ENCODE measurements at places on chromosomes 16 and 17. TPM values are rescaled to one million over a fixed set of nuclear protein-coding genes. Genes with fewer than 3 reads are reported as not detected.

- H3K4me1 ChIP-seq, result peaks cover 10% of the 10 kb centered on the region
- no peak overlapping the region for H3K4me3 ChIP-seq
- H3K36me3 ChIP-seq, result no peaks in the 10 kb centered on the region
- DNase-seq, result no peak
- peaks cover 5% of the 10 kb centered on the region for H3K27me3 ChIP-seq
Observed at GRCh38 chr16:31696968-31697743, 169.5 kb downstream of the AHSP start.

DNA sequence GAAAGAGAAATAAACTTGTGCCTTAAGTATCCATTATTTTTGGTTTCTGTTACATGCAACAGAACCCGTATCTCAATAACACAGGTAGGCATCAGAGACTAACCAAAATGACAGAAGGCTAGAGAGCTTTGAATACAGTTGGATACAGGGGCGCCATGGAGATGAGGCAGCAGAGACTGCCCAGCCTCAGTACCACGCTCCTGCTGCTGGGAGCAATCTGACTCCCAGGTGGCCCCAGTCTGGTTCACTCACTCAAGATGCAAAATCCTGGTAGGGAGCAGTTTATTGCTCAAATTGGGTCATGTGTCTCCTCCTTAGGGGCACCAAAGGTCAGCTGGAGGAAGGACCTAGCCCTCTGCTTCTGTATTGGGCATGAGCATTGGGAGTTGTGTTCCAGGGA is 218.9 kb downstream of the USP22 start:
- no peaks in the 10 kb centered on the region for H3K36me3 ChIP-seq
- H3K4me1 ChIP-seq, result no peaks in the 10 kb centered on the region
- no peaks in the 10 kb centered on the region for H3K27me3 ChIP-seq

DNA sequence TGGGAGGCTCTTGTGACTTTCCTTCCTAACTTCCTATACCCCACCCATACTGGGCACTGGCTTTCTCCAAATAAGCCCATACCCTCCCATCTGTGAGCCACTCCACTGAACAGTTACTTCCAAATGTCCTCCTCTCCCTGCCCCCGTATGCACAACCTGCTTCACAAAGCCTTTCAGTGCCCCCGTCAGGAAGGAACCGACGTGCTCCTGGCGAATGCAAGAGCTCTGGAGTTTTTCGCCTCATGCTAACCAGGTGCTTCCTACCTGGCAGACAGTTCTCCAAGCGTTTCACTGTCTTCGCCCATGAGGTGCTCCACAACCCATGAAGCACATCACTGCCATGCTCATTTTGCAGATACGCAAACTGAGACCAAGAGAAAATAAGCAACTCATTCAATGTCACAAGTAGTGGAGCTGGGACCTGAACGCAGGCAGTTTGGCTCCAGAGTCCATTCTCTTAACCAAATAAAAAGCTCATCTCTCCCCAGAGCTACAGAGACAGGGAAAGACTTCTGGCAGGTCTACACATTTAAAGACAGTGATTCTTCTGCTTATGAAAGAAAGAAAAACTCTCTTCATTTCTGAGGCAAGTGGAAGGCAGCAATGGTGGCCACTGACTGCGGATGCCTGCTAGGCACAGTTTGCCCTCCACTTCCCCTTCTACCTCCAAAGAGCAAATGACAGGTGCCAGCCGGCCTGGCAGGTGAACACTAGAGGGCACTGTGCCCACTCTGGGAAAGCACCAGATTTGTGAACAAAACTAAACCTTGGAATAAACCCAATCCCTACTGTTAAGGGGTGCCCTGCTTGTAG is 23.8 kb downstream of the SPHK1 start:
- no peaks in the 10 kb centered on the region for H3K4me1 ChIP-seq
- H3K4me3 ChIP-seq, result no peak overlapping the region
- peak; percentile 51 for DNase-seq
- no peak overlapping the region for H3K27ac ChIP-seq
- H3K27me3 ChIP-seq, result no peaks in the 10 kb centered on the region
- H3K36me3 ChIP-seq, result peaks cover 5% of the 10 kb centered on the region

- no peak for DNase-seq
- peaks cover 1% of the 10 kb centered on the region for H3K4me1 ChIP-seq
- no peak overlapping the region for H3K4me3 ChIP-seq
- no peaks in the 10 kb centered on the region for H3K36me3 ChIP-seq
Observed at GRCh38 chr17:82217120-82217529, 4.5 kb upstream of the CCDC57 start.

GRCh38 chr16:86020971-86021370 is 122.0 kb downstream of the IRF8 start:
- peaks cover 33% of the 10 kb centered on the region for H3K27me3 ChIP-seq
- no peaks in the 10 kb centered on the region for H3K36me3 ChIP-seq
- H3K4me3 ChIP-seq, result no peak overlapping the region
- no peak overlapping the region for H3K27ac ChIP-seq
- H3K4me1 ChIP-seq, result no peaks in the 10 kb centered on the region

DNA sequence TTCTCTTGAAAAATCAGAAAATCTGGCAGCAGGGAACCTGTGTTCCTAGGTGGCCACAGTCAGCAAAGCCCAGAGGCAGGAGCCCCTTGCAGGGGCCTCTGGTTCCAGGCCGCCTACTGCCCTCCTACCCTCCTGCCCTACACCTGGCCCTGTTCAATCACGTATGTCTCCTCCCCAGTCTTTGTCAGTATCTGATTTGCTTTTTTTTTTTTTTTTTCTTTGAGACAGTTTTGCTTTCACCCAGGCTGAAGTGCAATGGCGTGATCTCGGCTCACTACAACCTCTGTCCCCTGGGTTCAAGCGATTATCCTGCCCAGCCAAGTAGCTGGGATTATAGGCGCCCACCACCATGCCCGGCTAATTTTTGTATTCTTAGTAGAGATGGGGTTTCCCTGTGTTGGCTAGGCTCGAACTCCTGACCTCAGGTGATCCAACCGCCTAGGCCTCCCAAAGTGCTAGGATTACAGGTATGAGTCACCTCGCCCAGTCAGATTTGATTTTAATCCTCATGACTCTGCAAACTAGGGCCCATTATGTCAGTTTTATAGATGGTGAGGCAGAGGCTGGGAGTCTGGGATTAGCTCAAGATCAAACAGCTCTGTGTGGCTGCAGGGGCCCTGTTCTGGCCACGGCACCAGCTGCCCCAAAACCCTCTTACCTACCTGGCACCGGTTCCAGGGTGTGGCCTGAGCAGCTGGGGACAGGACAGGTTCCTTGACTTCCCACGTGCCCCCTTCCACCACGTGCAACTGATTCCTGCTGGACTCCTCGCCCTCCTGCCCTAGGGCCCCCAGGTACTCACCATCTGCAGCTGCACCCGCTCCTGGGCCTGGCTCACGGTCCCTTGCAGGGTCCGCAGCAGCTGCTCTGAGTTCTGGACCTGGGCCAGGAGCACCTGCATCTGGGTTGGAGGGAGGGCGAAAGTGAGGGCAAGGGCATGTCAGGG is 14.7 kb downstream of the RABEP2 start:
- no peak for DNase-seq
- no peaks in the 10 kb centered on the region for H3K27me3 ChIP-seq
- peaks cover 5% of the 10 kb centered on the region for H3K36me3 ChIP-seq
- H3K27ac ChIP-seq, result no peak overlapping the region
- no peaks in the 10 kb centered on the region for H3K4me1 ChIP-seq
- H3K4me3 ChIP-seq, result no peak overlapping the region

- H3K27ac ChIP-seq, result no peak overlapping the region
- H3K4me3 ChIP-seq, result no peak overlapping the region
- no peaks in the 10 kb centered on the region for H3K36me3 ChIP-seq
- H3K27me3 ChIP-seq, result no peaks in the 10 kb centered on the region
Observed at GRCh38 chr17:13888056-13888609, 181.2 kb upstream of the COX10 start.

GRCh38 chr16:28846933-28847273 is 755 bp upstream of the TUFM start:
- no peak for DNase-seq
- peak overlapping the region; percentile 95 for H3K27ac ChIP-seq
- peak overlapping the region; percentile 95 for H3K4me3 ChIP-seq
- H3K4me1 ChIP-seq, result peaks cover 17% of the 10 kb centered on the region
- no peaks in the 10 kb centered on the region for H3K27me3 ChIP-seq
- peaks cover 8% of the 10 kb centered on the region for H3K36me3 ChIP-seq

DNA sequence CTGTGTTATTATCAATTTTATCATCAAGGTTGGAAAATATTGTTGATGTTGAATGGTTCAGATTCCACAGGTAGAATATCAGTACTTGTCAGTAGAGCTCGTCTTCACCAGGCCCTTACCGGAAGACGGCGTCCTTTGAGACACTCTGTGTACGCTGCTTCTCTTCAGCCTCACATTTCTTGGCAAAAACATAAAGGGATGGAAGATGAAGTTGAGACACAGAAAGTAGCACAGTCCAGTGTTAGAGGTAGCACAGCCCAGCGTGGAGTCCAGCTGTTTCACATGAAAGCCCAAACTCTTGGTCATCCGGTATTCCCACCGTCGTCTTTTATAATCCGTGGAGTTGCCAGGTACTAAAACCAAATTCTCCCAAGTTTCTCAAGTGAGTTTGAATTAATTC is 30.4 kb downstream of the ATP2C2 start:
- peaks cover 5% of the 10 kb centered on the region for H3K36me3 ChIP-seq
- no peak overlapping the region for H3K27ac ChIP-seq
- H3K27me3 ChIP-seq, result peaks cover 13% of the 10 kb centered on the region
- DNase-seq, result no peak
- H3K4me1 ChIP-seq, result peaks cover 7% of the 10 kb centered on the region

GRCh38 chr16:89113661-89114060 is 20.0 kb downstream of the ACSF3 start:
- no peak overlapping the region for H3K4me3 ChIP-seq
- no peaks in the 10 kb centered on the region for H3K4me1 ChIP-seq
- H3K36me3 ChIP-seq, result peaks cover 14% of the 10 kb centered on the region
- H3K27ac ChIP-seq, result no peak overlapping the region

DNA sequence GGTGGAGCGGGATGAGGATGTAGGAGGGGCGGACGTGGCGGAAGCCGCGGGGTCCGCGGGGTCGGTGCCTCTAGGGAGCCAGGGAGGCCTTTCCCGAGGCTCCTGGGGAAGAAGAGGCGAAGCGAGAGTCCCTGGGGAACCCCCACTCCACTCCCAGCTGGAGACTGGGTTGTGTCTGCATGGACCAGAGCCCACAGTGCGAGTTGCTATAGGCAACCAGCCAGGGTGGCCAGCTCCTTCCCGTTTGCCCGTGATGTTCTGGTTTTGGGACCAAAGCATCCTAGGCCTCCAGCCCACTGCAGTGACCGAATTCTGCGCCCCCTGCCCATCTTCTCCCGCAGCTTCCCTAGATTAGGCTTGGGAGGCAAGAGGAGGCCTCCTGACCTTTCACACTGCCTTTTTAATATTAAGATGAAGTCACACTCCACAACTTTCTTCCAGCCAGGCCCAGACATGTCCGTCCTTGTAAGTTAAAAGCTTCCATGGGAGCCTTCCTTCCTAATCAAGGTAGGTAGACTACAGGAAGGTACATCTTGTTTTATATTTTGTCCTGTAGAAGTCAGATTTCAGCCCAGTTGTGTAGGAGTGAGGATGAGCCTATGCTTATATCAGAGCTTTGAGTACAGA is 469 bp downstream of the AMZ2 start:
- H3K36me3 ChIP-seq, result peaks cover 4% of the 10 kb centered on the region
- no peak for DNase-seq
- no peaks in the 10 kb centered on the region for H3K27me3 ChIP-seq
- peak overlapping the region; percentile 96 for H3K27ac ChIP-seq
- peak overlapping the region; percentile 94 for H3K4me3 ChIP-seq

DNA sequence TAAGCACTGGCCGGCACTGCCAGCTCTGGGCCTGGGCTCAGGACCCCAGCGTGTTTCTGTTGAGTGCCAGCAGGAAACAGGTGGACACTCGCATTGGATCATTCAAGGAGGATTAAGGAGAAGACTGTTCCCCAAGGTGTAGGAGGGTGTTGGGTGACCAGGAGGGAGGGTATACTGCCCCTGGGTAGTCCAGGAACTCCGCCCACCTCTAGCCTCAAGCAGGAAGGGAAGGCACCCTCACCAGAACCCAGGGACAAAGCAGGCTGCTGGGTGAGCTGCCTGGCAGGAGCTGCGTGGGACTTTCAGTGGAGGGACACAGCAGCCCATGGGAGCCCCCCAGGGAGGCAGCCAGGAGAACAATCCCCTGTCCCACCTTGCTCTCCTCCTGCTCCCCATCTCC is 7.7 kb upstream of the RAB37 start:
- no peak overlapping the region for H3K27ac ChIP-seq
- no peak overlapping the region for H3K4me3 ChIP-seq
- H3K27me3 ChIP-seq, result peaks cover 3% of the 10 kb centered on the region
- DNase-seq, result no peak
- H3K4me1 ChIP-seq, result no peaks in the 10 kb centered on the region

DNA sequence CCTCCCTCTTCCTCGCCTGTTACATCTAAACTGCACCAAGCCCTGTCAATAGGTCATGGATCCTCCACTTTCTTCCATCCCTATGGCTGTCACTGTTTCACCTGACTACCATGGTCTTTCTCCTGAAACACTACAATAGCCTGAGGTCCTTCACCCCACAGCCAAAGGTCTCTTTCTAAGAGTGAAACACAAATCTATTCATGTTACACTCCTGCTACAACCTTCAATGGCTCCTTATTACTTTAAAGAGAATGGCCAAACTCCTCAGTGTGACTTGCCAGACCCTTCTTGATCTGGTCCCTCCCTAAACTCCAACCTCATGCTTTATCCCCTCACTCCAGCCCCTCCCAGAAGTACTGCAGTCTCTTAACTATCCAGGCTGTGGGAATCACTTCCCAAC is 618 bp upstream of the PIK3R6 start:
- no peak for DNase-seq
- H3K4me1 ChIP-seq, result peaks cover 26% of the 10 kb centered on the region
- H3K27me3 ChIP-seq, result peaks cover 17% of the 10 kb centered on the region

GRCh38 chr17:71942626-71943025 is 178.2 kb upstream of the SOX9 start:
- no peak for DNase-seq
- H3K27me3 ChIP-seq, result no peaks in the 10 kb centered on the region
- H3K36me3 ChIP-seq, result no peaks in the 10 kb centered on the region
- H3K27ac ChIP-seq, result no peak overlapping the region

DNA sequence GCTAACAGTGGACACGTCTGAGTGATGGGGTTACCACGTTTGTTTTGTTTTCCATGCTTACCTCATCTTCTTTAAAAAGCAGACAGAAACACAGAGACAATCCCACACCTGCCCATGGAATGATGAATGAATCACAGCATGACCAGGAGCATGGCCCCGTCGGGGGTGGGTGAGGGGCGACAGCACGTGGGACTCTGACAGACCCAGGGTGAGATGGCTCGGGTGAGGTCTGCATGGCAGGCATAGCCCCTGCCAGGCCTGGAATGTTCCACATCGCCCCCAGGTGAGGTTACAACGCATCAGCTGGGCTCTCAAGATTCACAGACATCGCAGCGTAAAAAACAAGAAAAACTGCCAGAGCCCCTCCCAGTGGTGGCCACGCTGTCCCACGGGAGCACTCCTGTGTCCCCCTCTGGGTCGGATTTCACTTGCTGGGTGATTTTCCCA is 18.1 kb downstream of the SLC7A5 start:
- no peaks in the 10 kb centered on the region for H3K36me3 ChIP-seq
- peak overlapping the region; percentile 45 for H3K27ac ChIP-seq
- peaks cover 40% of the 10 kb centered on the region for H3K4me1 ChIP-seq
- no peak for DNase-seq
- no peak overlapping the region for H3K4me3 ChIP-seq
- H3K27me3 ChIP-seq, result peaks cover 3% of the 10 kb centered on the region

The PHKG2 gene
- 53.5 TPM for total RNA-seq

The GPR179 gene
- 0.27 TPM for total RNA-seq

The MT3 gene
- not detected for total RNA-seq

The MTSS2 gene
- 55.0 TPM for total RNA-seq

The TNFRSF13B gene
- not detected for total RNA-seq

The GGA3 gene
- total RNA-seq, result 66.8 TPM

The DPEP1 gene
- total RNA-seq, result 29.6 TPM

The SLC47A1 gene
- total RNA-seq, result 2.3 TPM

The ADAD2 gene
- total RNA-seq, result not detected
